ENCODE measurements at places on chromosomes 2 and 18. TPM values are rescaled to one million over a fixed set of nuclear protein-coding genes. Genes with fewer than 3 reads are reported as not detected.

DNA sequence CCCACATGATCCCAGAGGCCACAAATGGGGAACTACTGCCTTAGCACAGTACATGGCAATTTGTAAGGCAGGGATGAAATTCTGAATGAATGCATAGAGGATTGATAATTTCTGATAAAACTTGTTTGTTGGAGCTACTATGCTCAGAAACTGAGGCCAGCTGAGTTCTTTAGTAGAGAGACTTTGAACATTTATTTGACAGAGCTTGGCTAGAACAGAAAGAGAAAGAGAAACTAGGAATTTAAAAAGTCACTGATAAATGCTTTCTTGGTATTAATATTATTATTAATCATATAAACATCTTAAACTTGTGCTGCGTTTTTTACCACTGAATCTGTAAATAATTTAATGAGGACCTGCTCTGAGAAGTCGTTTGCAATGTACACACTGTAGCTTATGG lies 923.7 kb upstream of the CNTNAP5 start:
- DNase-seq, result no peak

DNA sequence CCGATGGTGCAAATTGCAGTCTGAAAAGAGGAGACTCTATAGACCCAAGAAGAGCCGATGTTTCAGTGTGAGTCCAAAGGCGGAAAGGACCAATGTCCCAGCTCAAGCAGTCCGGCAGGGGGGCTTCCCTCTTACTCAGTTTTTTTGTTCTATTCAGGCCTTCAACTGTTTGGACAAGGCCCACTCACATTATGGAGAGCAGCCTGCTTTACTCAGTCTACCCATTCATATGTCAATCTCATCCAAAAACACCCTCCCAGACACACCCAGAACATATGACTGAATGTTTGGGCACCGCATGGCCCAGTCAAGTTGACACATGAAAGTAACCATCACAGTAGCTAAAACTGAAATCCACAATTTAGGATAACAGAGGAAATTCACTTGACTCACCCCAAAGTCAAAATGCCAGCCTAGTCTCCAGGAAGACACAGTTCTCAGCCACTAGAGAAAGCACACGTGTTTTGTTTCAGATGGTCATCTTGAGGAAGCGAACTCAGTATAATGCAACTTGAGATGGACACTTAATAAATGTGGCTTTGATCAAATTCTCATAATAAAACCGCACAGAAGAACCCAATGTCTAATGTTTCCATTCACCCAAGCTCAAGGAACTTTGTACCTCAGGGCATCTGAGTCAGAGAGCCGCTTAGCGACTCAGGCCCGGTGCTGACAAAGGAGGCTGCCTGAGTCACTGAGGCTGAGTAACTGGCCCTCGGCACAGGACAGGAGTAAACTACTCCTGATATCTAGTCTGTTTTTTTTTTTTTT lies 2.4 kb downstream of the FHL2 start:
- DNase-seq, result peak; percentile 66

DNA sequence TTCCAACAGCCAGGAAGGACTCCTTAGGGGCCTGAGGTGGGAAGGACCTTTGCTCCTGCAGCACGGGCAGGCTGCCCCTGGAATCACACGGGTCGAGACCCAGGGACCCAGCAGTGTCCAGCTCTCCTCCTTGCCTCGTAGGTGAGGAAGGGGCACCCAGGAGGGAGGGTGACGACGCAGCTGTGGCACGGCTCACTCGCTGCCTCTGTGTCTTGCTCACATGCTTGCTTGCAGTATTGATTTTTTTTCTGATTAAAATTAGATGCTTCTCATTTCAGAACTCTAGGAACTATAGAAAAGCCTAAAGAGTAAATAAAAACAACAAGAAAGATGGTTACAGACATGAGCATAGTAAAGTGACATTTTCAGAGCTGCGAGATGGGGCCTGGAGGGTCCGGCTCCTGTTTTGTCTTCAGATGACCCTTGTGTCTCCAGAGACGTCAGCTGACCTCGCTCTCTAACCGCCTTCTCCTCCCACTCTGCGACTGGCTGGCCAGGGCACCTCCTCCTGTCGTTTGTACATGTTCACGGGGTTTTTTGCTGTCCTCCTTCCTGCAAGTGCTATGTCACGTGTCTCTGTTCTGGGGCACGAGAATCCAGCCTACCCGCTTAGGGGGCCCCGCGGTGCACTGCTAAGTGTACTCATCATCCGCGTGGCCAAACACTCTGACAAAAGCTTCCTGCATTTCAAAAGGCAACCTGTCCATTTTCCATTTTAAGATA lies 65.7 kb upstream of the ZNF236 start:
- DNase-seq, result no peak

DNA sequence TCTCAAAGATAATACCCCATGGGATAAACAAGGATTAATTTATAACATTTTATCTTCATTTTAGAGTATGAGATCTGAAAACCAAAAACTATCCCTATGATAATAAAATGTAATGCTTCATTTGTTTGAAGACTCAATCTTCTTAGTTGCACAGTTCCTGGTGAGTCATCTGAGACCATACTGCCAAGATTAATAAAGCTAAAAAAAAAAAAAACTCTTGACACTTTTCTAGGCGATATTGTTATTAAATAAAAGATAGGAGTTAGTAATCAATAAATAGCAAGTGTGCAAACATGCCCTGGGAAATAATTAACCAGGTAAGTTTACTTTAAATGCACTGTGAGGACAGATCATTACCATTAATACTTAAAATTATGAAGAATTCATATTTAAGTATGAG lies 83.9 kb downstream of the RPE start:
- DNase-seq, result no peak

Gene FLACC1
- 0.71 TPM for total RNA-seq

DNA sequence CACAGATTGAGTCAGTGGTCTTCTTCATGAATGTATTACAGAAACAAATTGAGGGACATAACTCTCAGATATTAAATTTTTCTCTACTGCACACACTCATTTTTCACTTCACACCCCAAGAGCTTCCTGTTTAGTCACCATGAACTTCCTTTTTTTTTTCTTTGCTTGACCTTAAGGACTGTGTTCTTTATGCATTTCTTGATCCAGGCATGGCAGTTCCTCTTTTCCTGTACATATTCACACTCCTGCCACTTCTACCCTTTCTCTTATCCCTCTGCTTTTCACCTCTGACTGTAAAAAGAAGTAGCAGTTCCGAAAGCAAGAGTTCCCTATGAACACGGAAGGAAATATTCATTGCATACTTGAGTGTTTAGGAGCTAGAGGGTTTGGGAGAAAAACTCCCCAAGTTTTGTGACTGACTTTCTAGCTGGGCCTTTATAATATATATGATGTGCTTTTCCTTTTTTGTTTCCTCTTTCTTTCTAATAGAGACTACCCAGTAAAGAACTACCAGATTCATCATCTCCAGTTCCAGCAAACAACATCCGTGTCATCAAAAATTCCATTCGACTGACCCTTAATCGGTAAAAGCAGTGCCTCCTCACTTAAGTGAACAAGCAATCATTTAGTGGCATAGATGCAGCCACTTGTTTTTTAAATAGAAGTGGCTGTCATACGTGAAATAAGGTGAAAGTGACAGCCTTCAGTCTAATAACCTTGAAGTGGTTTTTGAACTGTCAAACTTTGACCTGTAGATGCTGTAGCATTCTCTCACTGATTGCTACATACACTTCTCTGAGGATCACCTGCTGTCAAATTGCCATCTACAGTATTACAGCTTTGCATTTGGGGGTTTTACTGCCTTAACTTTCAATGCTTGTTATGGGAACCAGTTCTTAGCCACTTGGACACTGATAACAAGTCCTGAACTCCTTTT lies 40.8 kb downstream of the PAPOLG start:
- DNase-seq, result no peak

Gene PDCD1
- 0.32 TPM for total RNA-seq

- DNase-seq, result no peak
These were observed 146.3 kb upstream of the RIOK3 start for GRCh38 chr18:23306822-23307221.

- DNase-seq, result no peak
These were observed 1.7 kb upstream of the KCNG2 start for GRCh38 chr18:79796016-79796415.

DNA sequence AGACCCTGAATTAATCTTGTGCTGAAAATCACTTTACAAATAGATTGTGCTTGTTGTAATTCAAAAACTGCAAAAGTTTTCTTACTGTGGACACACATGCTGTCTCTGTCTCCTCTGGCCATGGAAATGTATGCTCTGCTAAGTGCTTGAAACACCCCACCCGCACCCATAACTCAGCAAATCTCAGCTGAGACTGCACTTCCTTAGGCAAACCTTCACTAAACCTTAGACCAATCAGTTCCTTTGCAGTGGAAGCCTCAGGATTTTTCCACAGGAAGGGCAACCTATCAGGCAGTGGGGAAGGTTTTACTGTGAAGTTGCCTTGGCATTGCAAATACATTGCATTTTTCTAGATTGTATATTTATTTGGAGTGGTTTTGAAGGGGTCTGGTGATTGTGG lies 62.2 kb upstream of the PLA2R1 start:
- no peak for DNase-seq

Gene NOL4
- total RNA-seq, result not detected

GRCh38 chr18:79496978-79497637 lies 101.4 kb downstream of the NFATC1 start:
- DNase-seq, result peak; percentile 18

GRCh38 chr2:237432484-237433092 lies 18.6 kb upstream of the COL6A3 start:
- DNase-seq, result no peak

DNA sequence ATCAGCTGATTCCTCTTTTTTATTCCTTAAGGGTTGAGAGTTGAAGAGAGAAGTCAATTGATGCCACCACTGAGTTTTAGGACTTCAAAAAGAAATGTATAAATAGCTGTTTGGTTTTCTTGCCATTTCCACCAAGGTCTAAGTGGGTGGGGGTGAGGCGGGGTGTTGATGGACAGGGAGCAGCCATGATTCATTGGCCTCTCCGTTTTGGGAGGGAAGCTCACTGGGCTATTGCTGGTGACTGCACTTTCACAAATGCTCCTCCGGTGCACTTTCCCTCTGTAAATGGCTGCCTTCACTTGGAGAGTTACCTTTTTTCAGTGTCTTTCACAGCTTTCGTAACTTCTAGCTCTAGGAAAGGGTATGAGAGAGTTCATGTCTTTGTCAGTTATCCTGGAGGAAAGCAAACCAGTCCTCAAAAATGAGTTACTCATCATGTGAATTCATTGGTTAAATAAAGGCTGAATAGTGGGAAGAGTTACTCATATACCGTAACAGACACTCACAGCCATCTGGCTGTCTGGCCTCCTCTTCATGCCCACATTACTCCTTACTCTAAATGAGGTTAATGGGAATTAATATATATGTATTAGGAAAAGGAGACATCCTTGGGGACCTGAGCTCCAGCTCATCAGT lies 17.4 kb upstream of the CTAGE1 start:
- DNase-seq, result no peak

- no peak for DNase-seq
These were observed 319.0 kb upstream of the SOX11 start for GRCh38 chr2:5373200-5373599.

DNA sequence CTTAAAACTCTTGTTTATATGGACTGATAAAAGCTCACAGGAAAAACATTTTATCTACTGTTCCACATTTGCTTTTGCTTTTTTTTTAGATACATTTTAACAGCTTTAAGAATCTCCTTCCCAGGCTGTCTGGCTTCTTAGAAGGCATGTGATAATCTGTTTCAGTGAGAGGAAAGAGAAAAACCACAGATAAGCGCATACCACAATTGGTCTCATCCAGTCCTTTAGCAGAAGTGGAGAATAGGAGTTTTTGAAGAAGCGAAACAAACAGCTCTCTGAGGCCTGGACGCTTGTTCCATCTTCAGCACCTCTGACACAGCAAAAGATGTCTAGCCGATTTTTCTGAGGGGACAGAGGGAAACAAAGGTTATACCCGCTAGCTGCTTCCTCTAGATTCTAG lies 37.6 kb downstream of the RMC1 start:
- DNase-seq, result no peak

DNA sequence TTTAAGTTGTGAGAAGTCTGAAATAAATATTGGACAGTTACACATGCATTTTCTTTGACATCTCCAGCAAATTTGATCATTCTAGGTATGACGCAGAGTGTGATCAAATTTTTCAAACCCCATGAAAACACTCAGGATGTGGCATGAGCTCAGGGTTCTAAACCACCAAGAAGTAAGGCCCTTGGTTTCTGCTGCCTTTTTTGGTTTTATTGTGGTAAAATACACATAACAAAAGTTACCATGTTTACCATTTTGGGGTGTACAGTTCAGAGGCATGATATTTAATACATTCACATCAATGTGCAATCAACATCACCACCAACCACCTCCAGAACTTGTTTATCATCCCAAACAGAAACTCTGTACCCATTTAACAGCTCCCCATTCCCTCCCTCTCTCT lies 64.3 kb upstream of the TTN start:
- no peak for DNase-seq

GRCh38 chr2:190301032-190301431 lies 18.6 kb downstream of the HIBCH start:
- DNase-seq, result no peak

DNA sequence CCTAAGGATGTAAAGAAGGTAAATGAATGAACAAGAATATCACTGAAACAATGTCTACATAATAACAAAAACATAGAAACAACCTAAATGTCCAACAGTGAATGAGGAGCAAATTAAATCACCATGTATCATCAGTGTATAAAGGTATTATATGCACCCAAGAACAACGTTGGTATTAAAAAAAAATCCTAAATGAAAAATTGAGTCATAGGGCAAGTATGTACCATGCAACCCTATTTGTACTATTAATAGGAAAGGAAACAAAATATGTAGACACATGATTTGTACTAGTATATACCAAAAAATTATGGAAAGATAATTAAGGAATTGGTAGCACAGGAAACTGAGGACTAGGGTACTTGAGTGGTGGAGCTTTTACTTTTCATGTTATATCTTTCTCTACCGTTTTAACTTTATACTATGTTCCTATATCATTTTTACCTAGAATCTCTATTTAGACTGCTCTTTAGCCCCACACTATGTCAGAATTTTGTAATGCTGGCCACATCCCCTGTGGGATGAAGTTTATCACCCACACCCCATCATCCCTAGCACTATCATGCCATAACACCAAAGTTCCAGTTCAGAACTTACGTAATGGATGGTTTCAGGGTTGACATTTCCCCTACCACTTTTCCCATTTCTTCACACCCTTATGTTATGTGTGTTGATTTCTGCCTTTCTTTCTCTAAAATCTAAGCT lies 25.6 kb downstream of the IKZF2 start:
- no peak for DNase-seq

Gene UGT1A8
- not detected for total RNA-seq

Gene CNGA3
- total RNA-seq, result not detected

DNA sequence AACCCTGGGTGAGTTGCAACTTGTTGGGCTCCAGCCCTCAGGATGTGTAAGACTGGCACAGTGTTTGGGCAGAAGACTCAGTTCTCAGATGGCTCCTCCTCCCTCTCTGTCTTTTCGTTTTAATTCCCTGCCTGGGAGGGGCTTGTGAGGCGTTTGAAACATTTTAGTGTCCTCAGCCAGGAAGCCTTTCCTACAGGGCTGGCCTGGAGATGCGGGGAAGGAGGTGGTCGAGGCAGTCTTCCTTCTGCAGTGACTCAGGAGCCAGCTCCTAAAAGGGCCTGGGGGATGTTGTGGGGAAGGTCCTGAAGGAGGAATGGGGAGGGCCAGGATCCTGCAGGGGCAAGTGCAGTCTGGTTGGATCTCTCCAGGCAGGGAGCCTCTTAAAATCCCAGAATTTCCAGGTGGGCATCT lies 22.1 kb upstream of the IGFBP5 start:
- no peak for DNase-seq

- no peak for DNase-seq
These were observed 14.3 kb upstream of the TNFAIP6 start for GRCh38 chr2:151343073-151343472.
